ENCODE measurements at places on chromosomes 16 and 17. TPM values are rescaled to one million over a fixed set of nuclear protein-coding genes. Genes with fewer than 3 reads are reported as not detected.

Gene PLLP
- 1.5 TPM for total RNA-seq

Gene ZP2
- total RNA-seq = not detected

GRCh38 chr17:71329310-71330098 is 791.3 kb upstream of the SOX9 start:
- H3K4me1 ChIP-seq = no peaks in the 10 kb centered on the region
- no peak overlapping the region for H3K27ac ChIP-seq
- no peak for DNase-seq

DNA sequence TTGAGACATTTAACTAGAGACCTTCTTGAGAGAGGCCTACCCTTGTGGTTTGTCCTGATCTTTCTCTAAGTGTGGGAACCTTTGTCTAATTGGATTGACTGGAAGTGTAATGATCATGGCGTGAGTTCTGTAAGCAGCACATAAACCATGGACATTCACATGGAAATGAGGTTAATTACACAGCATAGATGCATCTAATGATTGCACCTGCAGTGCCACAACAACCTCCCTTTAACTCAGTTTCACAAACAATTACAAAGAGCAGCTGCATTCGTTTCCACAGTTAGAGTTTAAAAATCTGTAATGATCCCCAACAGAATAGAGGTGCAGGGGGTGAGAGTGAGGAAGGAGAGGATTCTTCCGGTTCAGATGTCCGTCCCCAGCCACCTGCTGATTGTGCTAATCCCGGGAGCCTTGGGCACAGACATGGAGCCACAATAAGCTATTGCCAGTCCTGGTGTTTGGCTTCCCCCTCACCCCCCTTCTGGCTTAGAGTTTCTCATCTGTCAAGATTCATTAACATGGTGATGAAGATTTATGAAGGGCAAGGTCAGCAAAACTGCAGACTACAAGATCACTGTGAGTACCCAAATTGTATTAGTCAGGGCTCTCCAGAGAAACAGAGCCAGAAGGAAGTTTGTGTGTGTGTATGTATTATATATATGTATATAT is 659.2 kb upstream of the SOX9 start:
- H3K27ac ChIP-seq = no peak overlapping the region
- peak; percentile 29 for DNase-seq
- H3K4me1 ChIP-seq = no peaks in the 10 kb centered on the region
- H3K4me3 ChIP-seq = no peak overlapping the region
- H3K27me3 ChIP-seq = no peaks in the 10 kb centered on the region
- H3K36me3 ChIP-seq = no peaks in the 10 kb centered on the region

GRCh38 chr17:44901411-44901921 is 2.2 kb upstream of the EFTUD2 start:
- no peak for DNase-seq
- no peaks in the 10 kb centered on the region for H3K36me3 ChIP-seq
- H3K4me3 ChIP-seq = no peak overlapping the region
- H3K27ac ChIP-seq = no peak overlapping the region
- peaks cover 18% of the 10 kb centered on the region for H3K4me1 ChIP-seq

DNA sequence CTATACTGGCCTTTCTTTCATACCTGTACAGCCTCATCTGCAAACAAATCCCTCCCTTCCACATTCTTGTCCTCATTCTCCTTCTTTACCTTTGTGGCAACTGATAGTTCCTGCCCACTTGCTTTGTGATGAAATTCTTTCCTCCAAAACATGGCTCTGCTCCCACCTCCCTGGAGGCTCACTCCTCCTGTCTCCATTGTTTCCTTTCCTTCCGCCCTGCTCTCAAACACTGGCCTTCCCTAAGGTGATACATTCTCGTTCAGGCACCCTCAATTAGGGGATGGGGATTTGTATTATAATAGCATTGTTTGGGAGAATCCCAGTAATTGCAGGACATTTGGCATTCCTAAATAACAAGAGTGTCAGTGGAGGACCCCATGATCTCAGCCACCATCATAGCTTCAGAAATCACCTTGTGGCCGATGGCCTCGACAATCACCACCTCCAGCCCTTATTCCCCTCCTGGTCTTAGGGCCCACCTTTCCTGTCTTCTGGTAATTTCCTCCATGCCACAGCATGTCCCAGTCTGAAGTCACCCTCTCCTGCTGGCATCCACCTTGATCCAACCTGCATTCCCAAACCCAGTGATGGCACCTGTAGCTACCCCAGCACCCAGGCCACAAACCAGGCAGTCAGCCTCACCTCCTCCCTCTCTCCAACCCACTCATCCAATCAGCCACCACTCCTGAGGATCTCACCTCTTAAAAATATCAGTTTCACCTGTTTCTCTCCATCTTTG is 7.9 kb downstream of the UNC119 start:
- no peak for DNase-seq
- peaks cover 5% of the 10 kb centered on the region for H3K4me1 ChIP-seq
- no peak overlapping the region for H3K27ac ChIP-seq
- no peaks in the 10 kb centered on the region for H3K27me3 ChIP-seq
- no peak overlapping the region for H3K4me3 ChIP-seq

Gene HOXB4
- 9.7 TPM for total RNA-seq

Gene HBM
- total RNA-seq = not detected

Gene CBFA2T3
- 1.7 TPM for total RNA-seq

GRCh38 chr16:88968589-88969280 is 8.3 kb downstream of the CBFA2T3 start:
- no peak overlapping the region for H3K27ac ChIP-seq

DNA sequence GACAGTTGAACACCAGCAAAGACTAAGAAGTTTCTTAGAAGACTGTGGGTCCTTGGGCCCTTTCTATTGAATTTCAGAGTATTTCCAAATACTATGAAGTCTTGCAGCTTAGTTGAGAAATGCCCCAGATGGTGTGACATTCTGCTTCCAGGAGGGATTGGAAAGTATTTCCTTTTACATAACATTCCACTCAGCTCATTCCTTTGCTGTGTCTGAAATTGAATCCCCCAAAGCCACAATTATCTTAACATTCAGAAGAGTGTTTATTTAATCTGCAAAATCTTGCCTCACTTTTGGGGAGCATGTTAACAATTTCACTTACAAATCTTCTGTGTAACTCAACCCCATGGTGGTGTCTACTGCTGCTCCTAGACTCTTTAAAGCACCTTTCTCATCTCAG is 307.7 kb downstream of the WWOX start:
- H3K27ac ChIP-seq = no peak overlapping the region
- no peaks in the 10 kb centered on the region for H3K4me1 ChIP-seq
- H3K27me3 ChIP-seq = no peaks in the 10 kb centered on the region
- H3K36me3 ChIP-seq = no peaks in the 10 kb centered on the region
- no peak overlapping the region for H3K4me3 ChIP-seq

Measured in A673 (cell line).